Endothelial cell (in vitro differentiated cells): ENCODE measurements at places on chromosomes 7 and 10.

GRCh38 chr10:58757352-58758065 lies 244.8 kb downstream of the BICC1 start:
- DNase-seq, result no peak

GRCh38 chr10:116716381-116716780 lies 26.0 kb downstream of the HSPA12A start:
- DNase-seq, result no peak

DNA sequence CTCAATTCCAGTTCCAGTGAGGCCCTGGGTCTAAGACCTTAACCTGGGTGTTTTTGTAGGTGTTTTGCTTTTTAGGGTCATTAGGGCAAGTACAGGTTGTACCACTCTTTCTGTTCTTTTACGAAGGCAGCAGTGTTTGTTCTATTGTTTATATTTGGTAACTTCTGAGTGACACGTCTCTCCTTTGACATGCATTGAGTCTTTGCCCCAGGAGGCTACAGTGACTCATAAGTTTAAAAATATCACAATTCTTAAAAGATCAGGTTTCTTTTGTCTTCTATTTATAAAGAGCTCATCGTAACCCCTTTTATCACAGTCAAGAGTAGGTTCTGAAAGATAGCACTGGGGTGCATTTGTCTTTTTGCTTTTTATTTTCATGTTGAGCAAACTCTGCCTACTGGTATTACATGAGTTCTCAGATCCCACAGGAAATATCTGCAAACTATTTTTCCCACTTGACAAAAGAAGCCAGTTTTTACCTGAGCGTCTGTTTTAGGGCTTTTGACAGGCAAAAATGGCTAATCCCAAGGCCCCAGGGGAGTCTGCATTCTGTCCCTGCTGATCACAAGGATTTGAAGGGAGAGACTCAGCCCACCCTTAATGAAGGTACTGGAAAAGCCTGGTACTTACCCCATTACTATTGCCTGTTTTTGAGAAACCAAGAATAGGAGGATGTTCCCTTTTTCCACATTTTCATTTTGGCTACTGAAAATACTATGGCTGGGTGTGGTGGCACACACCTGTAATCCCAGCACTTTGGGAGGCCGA lies 7.9 kb downstream of the NUDT13 start:
- DNase-seq, result no peak

DNA sequence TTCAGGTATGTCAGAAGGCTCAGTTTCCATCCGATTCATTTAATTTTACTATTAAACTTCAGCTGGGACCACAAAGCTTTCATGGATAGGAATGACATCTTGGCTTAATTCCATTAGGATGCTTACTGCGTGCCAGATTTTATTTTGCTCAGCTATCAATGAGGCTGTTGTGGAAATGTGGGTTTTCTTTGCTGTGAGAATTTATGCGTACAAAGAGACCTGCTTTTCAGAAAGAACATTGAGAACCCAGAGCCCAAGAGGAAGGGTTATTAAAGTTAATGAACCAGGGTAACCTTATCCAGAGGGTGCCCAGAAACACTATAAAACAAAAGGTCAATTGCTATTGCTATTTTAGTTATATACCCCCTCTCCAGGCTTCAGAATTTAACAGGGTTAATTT lies 98.3 kb downstream of the MKLN1 start:
- no peak for DNase-seq

- no peak for DNase-seq
These were observed 42.1 kb downstream of the FAM53B start for GRCh38 chr10:124701881-124702656.
